ENCODE measurements at places on chromosomes 2 and 18.

DNA sequence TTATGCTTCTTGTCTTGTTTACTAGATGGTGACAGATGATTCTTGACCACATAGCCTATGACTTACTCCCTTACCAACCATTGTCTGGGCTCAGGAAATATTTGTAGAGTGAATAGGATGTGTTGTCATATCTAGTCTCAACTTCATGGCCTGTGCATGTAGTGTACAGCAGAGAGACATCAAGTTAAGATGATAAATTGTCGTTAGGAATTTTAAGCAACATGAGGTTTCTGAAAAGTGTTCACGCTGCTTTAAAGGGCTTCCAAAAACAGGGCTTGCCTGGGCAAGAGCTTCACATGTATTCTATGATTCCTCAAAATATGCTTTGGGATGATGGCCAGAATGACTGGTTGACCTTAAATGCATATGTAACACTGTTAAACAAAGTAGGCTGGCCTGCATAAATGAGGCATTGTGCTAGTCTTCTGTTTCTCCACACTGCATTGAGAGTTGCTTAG lies 424.0 kb downstream of the RND3 start:
- no peak for DNase-seq

- DNase-seq, result no peak
These were observed 118.9 kb downstream of the VWA3B start for GRCh38 chr2:98205889-98206288.

DNA sequence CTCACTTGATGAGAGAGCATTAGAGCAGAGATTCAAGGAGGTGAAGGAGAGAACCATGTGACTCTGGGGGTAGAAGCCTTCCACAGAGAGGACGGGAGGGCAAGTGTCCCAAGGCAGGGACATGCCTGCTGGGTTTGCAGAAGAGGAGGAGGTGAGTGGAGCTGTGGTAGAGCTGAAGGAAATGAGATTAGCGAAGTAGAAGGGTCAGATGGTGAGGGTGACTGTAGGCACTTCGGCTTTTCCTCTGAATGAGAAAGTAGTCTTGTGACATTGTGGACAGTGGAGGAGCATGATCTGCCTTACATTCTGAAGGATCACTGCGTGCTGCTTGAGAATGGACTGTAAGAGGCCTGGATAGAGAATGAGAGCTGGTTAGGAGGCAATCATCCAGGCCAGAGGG lies 126.0 kb downstream of the NXPH2 start:
- DNase-seq, result no peak

- DNase-seq, result no peak
These were observed 76.1 kb upstream of the MAPRE2 start for GRCh38 chr18:34965108-34965507.

- no peak for DNase-seq
These were observed 1217.0 kb upstream of the ZEB2 start for GRCh38 chr2:145736871-145737270.

GRCh38 chr2:189719571-189719970 lies 43.0 kb downstream of the OSGEPL1 start:
- no peak for DNase-seq

DNA sequence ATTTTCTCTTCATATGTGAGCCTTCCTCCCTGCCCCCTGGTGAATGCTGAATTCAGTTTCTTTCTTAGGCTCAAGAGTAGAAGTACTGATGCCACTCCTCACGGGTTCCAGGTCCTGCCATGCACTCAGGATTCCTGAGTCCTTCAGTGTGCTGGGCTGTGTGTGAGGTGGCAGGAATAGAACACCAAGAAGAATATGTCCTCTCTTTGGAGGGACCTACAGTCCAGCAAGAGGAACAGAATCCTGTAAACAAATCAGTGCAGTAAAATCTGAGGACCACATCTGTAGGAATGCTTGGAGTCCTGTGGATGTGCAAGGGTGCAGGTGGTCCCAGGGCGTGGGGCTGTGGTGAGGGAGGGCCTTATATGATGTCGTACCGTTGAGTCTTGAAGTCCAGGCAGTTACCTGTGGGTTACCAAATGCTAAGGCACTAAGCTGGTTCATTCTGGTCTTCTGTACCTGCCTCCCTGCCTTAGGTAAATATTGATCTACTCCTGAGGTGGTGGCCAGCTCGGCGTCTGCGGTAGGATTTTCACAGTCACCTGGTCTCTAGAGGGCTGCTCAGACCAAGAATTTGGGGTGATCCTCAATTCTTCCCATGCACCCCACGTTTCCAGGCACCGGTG lies 5.5 kb downstream of the ASAP2 start:
- no peak for DNase-seq

GRCh38 chr2:28377195-28377816 lies 15.4 kb upstream of the FOSL2 start:
- DNase-seq, result no peak

GRCh38 chr2:29174937-29175336 lies 59.7 kb downstream of the CLIP4 start:
- no peak for DNase-seq

GRCh38 chr2:113180131-113180946 lies 6.6 kb downstream of the PSD4 start:
- DNase-seq, result no peak

DNA sequence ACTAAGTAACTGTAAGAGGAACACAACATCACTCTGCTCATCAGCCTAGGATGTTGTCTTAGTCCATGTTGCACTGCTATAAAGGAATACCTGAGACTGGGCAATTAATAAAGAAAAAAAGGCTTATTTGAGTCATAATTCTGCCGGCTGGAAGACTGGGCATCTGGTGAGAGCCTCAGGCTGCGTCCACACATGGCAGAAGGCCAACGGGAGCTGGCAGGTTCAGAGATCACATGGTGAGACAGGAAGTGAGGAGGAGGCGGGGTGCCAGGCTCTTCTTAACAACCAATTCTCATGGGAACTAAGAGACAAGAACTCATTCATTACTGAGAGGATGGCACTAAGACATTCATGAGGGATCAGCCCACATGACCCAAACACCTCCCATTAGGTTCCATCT lies 46.8 kb downstream of the EPG5 start:
- DNase-seq, result no peak

GRCh38 chr2:173355866-173356508 lies 1.3 kb downstream of the CDCA7 start:
- DNase-seq, result no peak

- no peak for DNase-seq
These were observed 6.0 kb downstream of the PNO1 start for GRCh38 chr2:68163641-68164040.

GRCh38 chr18:52991246-52991645 lies 651.2 kb downstream of the DCC start:
- no peak for DNase-seq

GRCh38 chr2:151361674-151362370 lies 4.4 kb downstream of the TNFAIP6 start:
- DNase-seq, result no peak

DNA sequence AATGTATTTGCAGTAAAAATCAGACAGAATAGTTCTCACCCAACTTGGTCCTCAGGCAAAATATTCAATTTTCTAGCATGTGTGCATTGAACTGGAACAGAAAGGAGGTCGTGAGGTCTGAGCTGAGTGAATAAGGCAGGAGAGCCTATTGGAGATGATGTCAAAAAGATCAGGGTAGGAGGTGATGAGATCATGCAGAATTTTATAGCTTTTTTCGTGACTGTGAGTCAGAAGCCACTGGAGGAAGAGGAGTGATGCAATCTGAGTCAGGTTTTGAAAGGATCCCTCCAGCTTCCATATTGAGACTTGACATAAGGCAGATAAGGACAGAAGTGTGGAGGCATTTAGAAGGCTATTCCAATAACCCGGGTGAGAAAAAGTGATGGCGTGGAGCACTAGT lies 299.5 kb upstream of the SOX11 start:
- DNase-seq, result no peak

GRCh38 chr2:231648579-231649174 lies 56.0 kb downstream of the TEX44 start:
- DNase-seq, result peak; percentile 43

DNA sequence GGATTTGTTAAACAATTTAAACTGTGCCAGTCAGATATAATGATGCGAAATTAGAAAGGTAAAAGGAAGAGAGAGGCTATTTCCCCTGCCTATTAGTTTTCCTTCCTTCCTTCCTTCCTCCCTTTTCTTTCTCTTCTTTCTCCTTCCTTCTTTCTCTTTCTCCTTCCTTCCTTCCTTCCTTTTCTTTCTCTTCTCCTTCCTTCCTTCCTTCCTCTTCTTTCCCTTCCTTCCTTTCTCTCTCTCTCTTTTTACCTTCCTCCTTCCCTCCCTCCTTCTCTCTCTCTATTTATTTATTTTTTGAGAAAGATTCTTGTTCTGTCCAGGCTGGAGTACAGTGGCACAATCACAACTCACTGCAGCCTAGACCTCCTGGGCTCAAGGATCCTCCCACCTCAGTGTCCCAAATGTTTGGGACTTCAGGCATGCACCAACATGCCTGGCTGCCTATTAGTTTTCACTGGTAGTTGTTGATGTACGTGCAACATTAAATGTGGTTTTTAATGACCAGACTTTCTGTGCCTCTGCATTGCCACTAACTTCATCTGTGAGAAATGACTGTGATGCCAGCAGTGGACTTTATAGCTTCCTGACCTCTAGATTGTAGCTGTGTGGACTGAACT lies 48.7 kb upstream of the NFE2L2 start:
- no peak for DNase-seq

- no peak for DNase-seq
These were observed 95.3 kb upstream of the RMDN2 start for GRCh38 chr2:37829616-37830395.

GRCh38 chr2:216752855-216753505 lies 57.6 kb upstream of the IGFBP5 start:
- no peak for DNase-seq

GRCh38 chr2:98463081-98463481 lies 18.4 kb downstream of the INPP4A start:
- DNase-seq, result no peak

Data from CD4-positive, alpha-beta T cell treated with Interleukin-10 for 1 hour (primary cell).